Fibroblast of skin of left quadriceps (primary cell): ENCODE measurements at places on chromosomes 6 and 20.

DNA sequence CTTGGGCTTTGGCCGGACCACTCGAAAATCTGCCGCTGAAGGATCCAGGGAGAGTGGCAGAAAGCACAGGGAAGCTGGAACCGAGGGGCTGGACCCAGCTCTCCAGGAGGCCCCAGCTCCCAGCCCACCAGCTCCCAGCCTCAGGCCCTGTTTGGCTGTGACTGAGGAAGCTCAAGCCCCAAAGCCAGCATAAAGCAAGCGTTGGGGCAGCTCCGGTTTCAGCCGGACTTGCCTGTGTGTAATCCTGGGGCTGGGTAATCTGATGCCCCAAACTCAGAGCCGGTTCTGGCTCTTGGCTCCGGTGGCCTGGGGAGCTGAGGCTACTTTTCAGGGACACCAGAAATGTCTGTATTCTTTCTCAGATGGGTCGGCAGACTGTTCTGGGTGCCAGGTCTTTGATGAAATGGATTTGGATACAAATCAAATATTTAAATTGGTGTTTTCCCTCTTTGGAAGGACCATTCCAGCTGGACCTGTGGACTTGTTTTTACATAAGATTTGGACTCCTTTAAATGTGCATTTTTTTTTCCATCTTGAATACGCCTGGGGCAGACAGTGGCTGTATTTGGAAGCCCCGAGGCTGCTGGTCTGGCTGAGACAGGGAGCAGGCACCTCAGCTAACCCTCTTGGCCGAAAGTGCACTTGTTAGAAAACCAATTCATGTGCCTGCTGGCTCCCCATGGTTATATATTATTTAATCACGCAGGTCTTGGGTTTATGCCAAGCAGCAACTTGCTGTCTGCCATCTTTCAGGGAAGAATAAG lies 29.7 kb downstream of the RPP40 start:
- no peak for DNase-seq

- DNase-seq: no peak
These were observed 105.0 kb downstream of the TIAM2 start for GRCh38 chr6:155100087-155100486.

- no peak for DNase-seq
These were observed 12.6 kb downstream of the ANKEF1 start for GRCh38 chr20:10047427-10047826.

DNA sequence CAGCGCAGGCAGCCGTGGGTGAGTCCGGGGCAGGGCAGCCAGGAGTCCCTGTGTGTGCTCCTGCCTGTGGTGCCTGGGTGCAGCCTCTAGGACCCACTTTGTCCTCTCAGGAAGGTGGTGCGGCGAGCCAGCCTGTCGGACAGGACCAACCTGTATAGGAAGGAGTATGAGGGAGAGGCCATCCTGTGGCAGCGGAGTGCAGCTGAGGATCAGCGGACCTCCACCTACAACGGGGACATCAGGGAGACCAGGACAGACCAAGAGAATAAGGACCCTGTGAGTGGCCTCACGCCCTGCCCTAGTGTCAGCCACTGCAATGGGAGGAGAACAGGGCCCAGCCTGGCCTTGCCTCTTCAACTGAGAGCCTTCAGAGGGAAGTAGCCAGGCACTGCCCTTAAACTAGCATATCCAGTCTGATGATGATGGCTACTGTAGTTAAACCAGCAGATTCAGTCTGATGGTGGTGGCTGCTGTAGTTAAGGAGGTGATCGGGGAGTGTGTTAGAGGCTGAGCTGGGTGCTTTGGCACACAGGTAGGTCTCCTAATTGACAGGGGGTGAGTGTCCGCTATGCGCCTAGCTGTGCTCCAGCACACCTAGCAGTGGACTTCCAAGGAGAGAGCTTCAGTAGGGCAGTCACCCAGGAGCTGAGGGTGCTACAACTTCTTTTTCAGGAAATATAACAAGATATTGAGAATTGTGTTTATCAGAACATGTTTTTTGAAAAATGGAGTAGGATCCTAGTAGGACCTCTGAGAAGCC lies 18.1 kb upstream of the FAM83D start:
- DNase-seq: no peak

GRCh38 chr6:130615816-130616215 lies 211.4 kb upstream of the SMLR1 start:
- DNase-seq: no peak
